Fibroblast of pulmonary artery (primary cell): ENCODE measurements at places on chromosomes 4 and X.

DNA sequence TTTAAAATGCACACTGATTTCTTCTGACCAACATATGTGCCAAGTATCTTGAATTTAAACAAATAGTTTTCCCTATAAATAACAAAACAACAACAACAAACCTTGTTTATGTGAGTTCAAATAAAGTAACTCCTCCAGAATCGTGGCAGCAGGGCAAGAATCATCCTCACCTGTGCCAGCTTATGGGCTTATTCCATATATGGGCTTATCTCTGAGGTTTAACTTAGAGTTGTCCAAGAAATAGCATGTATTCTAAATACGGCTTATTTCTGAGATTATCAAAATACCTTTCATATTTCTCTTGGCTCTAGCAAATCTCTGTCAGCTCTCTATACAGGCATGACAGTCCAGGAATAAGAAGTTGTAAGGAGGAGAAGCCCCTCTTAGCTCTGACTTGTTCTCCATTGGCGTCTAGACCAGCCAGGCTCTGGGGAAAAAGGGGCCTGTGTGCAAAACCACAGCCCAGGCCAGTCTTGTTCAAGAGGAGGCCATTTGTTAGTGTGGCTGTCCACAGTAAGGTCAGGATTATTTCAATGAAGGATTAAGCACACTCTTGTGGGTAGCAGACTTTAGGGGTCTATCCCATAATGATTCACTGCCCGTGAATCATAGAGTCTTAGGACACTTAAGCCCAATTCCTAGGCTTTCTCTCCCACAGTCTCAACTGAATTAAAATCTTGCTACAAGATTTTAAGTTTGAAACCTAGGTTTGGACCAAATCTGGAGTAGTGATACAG is 63.2 kb downstream of the FRAS1 start:
- no peak for DNase-seq

GRCh38 chr4:46715468-46715867 is 193.6 kb downstream of the COX7B2 start:
- DNase-seq = no peak

- no peak for DNase-seq
These were observed 341.2 kb upstream of the FMR1 start for GRCh38 chrX:147570483-147570882.

DNA sequence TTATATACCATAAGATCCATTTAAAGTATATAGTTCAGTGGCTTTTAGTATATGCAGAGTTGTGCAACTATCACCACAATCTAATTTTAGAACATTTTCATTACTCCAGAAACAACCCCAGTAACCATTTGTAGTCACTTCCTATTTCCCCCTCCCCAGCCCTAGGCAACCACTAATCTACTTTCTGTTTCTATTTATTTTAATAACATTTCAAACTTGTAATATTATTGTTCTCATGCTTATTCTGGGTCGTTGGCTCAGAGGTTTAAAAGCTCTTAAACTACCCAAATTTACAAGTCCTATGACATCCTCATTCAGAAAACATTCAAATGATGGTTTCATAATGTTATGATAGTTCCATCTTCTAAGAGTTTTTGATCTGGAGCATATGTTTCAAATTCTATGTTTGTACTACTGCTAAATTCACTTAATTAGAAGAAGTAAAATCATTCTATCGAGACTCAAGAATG is 18.4 kb downstream of the XIAP start:
- DNase-seq = peak; percentile 31

DNA sequence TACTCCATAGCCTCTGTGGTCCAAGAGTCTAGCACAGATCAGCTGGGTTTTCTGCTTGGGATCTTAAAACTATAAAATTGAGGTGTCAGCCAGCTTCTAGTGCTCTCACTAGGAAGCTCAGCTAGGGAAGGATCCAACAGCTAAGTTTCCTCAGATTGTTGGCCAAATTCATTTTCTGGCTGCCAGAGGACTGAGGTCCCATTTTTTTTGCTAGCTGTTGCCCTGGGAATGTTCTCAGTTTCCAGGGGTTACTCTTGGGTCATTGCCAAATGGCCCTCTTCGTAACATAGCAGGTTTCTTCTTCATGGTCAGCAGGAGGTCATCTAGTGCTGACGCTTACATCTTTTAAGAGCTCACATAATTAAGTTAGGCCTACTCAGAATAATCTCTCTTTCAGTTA is 2178.2 kb downstream of the ARAP2 start:
- DNase-seq = no peak

GRCh38 chr4:108834835-108835384 is 72.1 kb upstream of the ETNPPL start:
- DNase-seq = peak; percentile 71
